Esophagus squamous epithelium (tissue), 5 donors: ENCODE measurements at places on chromosomes 6 and 20. TPM values are rescaled to one million over a fixed set of nuclear protein-coding genes. Genes with fewer than 3 reads are reported as not detected.

GRCh38 chr6:33812669-33813068 lies 8.9 kb upstream of the MLN start:
- peaks cover 16% of the 10 kb centered on the region for H3K4me1 ChIP-seq
- no peak for DNase-seq
- H3K27me3 ChIP-seq = no peaks in the 10 kb centered on the region

The HLA-DRB5 gene
- total RNA-seq = 0.19 TPM

The EPPIN gene
- not detected for total RNA-seq

The C20orf202 gene
- not detected for total RNA-seq

The GDAP1L1 gene
- not detected for total RNA-seq

The VWA7 gene
- 0.59 TPM for total RNA-seq
